ENCODE measurements at places on chromosomes 16 and 17.
A peak's percentile ranks its signal among the peaks of the same experiment; 100 is the strongest.

- no peaks in the 10 kb centered on the region for H3K36me3 ChIP-seq
- DNase-seq, result no peak
- no peaks in the 10 kb centered on the region for H3K27me3 ChIP-seq
- no peak overlapping the region for H3K4me3 ChIP-seq
- no peak overlapping the region for H3K27ac ChIP-seq
- H3K4me1 ChIP-seq, result no peaks in the 10 kb centered on the region
Measured at GRCh38 chr16:51822471-51822870, 671.4 kb upstream of the SALL1 start.

DNA sequence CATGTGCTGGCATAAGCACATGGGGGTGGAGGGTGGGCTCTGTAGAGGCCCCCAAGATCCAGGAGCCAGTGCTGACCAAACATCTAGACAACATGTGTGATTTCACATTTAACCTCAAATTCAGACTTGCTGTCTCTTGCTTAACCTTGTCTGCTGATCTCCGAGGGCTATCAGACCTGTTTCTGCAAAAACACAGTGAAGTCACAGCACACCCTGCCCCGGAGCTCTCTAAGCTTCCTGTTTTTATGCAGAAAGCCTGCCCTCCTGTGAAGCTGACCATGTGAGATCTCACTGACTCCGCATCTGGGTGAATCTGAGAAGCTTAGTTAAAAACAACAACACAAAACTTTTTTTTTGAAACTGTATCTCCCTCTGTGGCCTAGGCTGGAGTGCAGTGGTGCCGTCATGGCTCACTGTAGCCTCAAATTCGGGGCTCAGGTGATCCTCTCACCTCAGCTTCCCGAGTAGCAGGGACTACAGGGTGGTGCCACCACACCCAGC, 6.6 kb upstream of the DPEP2 start:
- H3K4me3 ChIP-seq, result no peak overlapping the region
- H3K27me3 ChIP-seq, result no peaks in the 10 kb centered on the region
- H3K27ac ChIP-seq, result no peak overlapping the region
- DNase-seq, result peak; percentile 43

DNA sequence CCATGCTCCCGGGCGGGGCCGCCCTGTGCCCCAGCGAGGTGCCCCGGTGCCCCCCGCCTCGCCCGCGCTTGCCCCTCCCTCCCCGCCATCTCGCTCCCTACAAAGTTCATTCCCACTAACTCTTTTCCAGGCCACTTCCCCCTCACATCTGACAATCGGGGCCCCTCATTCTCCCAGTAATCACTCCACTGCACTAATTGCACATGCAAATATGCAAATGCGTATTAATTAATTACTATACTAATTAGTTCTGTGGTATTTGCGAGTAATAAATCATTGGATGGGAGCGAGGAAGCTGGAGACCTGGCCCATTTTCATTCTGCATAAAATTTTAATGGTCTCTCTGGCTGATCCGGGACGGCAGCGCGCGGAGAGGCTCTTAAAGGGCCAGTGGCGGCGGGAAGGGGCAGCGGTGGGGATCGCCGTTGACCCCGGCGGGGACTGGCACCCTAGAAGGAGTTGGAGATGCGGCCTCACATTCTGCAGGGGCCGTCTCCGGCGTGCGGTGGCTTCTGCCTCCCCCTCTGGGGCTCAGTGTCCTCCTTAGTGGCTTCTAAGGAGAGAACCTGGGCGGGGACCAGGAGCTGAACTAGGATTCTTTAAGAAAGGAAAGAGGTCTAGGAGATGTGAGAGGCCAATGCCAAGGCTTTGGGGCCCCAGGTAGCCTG, 8.4 kb upstream of the PPP1R1B start:
- peaks cover 16% of the 10 kb centered on the region for H3K4me1 ChIP-seq
- H3K36me3 ChIP-seq, result no peaks in the 10 kb centered on the region
- peaks cover 13% of the 10 kb centered on the region for H3K27me3 ChIP-seq
- H3K4me3 ChIP-seq, result peak overlapping the region; percentile 65
- no peak for DNase-seq

DNA sequence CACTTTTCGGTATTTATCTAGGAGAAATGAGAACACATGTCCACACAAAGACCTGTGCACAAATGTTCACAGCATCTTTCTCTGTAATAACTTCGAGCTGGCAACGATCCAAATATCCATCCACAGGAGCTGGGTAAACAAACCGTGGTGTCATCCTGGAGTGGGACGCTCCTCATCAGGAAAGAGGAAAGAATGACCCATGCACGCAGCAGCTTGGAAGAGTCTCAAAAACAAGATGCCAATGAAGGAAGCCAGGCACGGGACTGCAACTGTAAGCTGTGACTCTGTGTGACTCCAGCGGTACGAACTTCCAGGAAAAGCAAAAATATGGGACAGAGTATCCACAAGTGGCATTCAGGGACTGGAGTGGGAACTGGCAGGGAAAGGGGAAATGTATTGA, 36.7 kb upstream of the CIBAR2 start:
- no peak overlapping the region for H3K27ac ChIP-seq
- no peaks in the 10 kb centered on the region for H3K4me1 ChIP-seq
- peaks cover 52% of the 10 kb centered on the region for H3K27me3 ChIP-seq
- no peak overlapping the region for H3K4me3 ChIP-seq
- DNase-seq, result no peak
- no peaks in the 10 kb centered on the region for H3K36me3 ChIP-seq

DNA sequence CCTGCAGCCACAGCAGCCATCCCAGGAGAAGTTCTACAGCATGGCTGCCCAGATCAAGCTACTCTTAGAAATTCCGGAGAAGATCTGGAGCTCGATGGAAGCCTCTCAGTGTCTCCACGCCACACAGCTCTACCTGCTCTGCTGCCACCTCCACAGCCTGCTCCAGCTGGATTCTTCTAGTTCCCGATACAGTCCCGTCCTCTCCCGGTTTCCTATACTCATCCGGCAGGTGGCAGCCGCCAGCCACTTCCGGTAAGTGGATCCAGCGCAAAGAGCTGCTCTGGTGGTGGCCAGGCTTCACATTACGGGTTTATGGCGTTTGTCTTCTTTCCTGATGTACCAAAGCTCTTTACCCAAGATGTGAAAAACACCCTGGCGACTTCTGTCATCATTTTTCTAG, 3.6 kb downstream of the COG1 start:
- no peak overlapping the region for H3K4me3 ChIP-seq
- no peaks in the 10 kb centered on the region for H3K27me3 ChIP-seq
- peaks cover 9% of the 10 kb centered on the region for H3K36me3 ChIP-seq
- DNase-seq, result no peak
- H3K27ac ChIP-seq, result no peak overlapping the region

DNA sequence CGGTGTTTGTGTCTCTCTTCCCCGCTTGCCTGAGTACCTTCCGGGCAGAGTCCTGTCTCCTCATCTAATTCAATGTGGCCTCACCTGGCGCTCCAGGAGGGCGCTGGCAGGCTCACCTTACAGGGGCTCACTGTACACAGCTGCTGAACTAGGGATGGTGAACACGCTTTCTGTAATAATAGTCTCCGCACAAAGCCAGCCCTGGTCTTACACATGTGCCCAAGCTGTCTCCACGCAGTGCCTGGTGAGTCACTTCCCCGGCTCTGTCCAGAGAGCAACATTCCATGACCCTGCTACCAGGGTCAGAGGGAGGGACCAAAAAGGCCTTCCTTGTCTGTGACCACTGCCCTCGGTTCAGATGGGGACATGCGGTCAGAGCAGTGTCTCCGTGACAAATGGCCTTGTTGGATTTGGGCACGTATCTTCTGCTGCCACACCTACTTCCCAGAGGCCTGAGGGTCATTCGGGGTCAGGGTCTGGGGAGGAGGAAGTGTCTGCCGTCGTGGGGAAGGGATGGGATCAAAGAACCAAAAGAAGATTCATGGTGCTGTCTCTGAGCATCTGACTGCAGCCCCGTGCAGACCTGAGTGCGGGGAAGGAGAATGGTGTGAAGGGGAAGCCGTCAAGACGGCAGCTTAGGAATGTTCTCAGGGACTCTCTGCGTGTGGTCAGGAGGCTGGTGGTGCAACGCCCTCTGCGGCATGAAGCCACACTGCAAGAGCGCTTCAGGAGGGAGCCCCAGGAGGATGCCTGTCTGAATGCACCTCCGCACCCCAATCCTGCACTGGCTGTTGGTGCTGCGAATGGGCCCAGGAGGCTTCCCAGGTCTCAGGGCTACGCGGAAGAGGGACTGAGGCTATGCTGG, 68.8 kb downstream of the IL21R start:
- no peak overlapping the region for H3K4me3 ChIP-seq
- H3K27me3 ChIP-seq, result no peaks in the 10 kb centered on the region

DNA sequence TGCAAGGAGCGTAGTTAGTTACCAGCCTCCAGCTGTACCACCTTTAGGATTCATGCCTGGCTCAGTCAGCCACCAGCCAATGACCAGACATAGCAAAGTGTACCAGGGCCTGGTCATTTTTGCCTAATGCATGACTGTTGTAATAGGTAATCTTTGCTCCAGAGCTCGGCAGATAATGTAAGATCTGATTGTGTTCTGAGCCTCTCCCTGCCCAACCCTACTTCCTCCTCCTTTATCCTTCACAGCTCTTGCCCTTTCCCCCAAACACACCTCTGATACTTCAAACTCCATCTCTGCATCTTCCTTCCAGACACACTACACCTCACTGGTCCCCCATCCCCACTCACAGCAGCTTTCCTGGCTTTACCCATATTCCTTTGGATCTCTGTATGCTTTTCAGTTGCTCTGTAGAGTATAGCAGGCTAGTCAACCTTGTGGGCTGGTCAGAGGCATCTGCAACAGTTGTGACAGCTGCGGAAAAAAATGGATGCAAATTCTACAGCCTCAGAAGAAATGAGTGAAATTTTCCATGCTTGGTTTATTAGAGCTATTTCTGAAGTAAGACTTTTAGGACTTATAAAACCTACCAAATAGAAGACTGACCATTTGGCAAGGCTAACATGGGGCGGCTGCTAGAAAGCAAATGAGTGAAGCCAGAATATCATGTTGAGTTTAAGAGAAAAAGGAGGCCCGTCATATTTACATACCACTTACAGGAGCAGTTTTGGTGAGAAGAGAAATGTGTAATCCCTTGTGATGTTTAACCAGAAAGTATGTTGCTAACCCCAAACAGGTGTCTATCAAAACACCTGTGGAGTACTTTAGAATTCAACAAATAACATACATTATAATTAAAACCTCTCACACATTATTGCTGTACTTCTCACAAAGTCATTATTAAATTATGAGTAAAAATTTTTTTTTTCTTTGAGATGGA, 19.9 kb upstream of the C16orf87 start:
- no peak overlapping the region for H3K4me3 ChIP-seq
- no peaks in the 10 kb centered on the region for H3K36me3 ChIP-seq
- no peak overlapping the region for H3K27ac ChIP-seq
- no peak for DNase-seq
- H3K27me3 ChIP-seq, result no peaks in the 10 kb centered on the region

- H3K4me1 ChIP-seq, result no peaks in the 10 kb centered on the region
- no peak overlapping the region for H3K27ac ChIP-seq
- DNase-seq, result no peak
- no peaks in the 10 kb centered on the region for H3K27me3 ChIP-seq
- H3K4me3 ChIP-seq, result no peak overlapping the region
- H3K36me3 ChIP-seq, result no peaks in the 10 kb centered on the region
Measured at GRCh38 chr16:188674-189073, 8.4 kb downstream of the HBQ1 start.

DNA sequence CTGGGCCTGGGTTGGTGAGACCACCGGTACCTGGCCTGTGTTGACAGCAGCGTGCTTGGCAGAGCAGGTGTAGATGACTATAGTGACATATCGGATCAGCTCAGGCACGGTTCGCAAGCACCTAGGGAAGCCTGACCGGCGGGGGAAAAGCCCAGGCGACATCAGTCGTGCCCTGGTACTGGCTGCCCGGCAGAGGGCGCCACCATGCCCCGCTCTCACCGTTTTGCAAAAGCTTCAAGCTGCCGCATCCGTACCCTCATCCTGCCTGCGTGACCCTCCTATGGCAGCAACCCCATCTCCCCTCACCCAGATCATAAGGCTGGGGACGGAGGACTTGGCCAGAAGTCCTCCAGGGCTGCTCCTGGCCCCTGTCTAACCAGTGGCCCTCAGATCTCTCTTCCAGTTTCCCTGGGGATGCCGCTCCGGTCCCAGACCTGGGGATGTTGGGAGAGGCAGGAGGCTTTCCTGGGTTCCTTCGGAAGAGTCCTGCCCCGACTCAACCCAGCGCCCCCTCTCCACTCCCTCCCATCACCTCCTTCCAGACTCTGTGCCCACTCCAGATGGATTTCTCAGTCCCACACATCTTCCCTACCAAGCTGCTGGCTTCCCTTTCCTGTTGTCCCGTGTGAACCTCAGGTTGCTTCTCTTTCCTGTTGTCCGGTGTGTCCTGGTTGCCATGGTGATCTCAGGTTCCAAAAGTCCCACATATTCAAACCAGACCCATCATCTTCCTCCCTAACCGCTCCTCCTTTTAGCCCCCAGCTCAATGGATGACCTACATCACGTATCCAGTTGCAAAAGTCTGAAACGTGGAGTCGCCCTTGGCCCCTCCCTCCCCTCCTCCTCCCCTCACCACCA, 13.7 kb downstream of the ALOX12B start:
- DNase-seq, result peak; percentile 68
- no peak overlapping the region for H3K27ac ChIP-seq
- no peak overlapping the region for H3K4me3 ChIP-seq
- no peaks in the 10 kb centered on the region for H3K36me3 ChIP-seq
- peaks cover 88% of the 10 kb centered on the region for H3K27me3 ChIP-seq
- H3K4me1 ChIP-seq, result no peaks in the 10 kb centered on the region

- H3K4me3 ChIP-seq, result no peak overlapping the region
- H3K27me3 ChIP-seq, result no peaks in the 10 kb centered on the region
- H3K4me1 ChIP-seq, result no peaks in the 10 kb centered on the region
- no peaks in the 10 kb centered on the region for H3K36me3 ChIP-seq
Measured at GRCh38 chr16:8694795-8695728, 20.6 kb downstream of the ABAT start.

DNA sequence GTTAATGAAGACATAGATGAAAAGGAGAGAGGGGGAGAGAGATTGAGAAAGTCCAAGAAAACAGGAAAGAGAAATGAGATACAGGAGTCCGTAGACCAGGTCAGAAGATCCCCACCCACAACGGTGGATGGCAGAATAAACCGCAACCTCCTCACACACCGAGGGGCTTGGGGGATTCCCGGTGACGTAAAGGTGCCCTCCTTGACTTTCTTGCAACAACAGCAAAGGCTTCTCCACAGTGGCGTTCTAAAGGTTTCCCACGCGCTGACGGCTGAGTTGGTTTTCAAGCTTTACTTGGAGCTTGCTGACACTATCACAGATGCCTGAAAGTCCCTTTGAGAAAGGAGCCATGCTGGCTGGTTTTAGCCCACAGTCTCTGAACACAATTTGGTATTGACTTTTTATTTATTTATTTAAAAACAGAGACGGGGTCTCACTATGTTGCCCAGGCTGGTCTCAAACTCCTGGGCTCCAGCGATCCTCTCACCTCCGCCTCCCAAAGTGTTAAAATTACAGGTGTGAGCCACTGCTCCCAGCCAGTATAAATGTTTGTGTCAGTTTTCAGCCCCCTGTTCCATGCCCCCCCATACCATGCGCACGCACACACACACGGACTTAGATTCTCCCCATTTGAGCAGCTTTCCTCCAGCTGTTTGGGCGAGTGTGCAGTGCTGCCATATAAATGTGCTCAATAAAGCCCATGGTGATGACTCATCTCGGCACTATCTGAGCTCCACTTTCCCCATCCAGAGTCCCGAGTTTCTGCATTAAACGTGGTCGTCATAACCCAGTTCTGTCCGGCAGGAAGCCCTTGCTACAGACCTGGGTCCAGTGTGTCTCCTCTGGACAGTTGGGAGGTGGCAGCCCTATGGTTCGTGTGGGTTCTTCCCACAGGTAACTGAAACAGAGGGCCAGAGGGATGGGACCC, 33.0 kb upstream of the SEC14L1 start:
- no peaks in the 10 kb centered on the region for H3K36me3 ChIP-seq
- H3K27me3 ChIP-seq, result no peaks in the 10 kb centered on the region
- peak overlapping the region; percentile 61 for H3K4me3 ChIP-seq
- DNase-seq, result peak; percentile 88
- peaks cover 36% of the 10 kb centered on the region for H3K4me1 ChIP-seq
- peak overlapping the region; percentile 96 for H3K27ac ChIP-seq

Measured in MM.1S (cell line).